ENCODE measurements at places on chromosomes 11 and 22. TPM values are rescaled to one million over a fixed set of nuclear protein-coding genes. Genes with fewer than 3 reads are reported as not detected.

The KCTD14 gene
- total RNA-seq: 0.66 TPM

The KDM4D gene
- 0.57 TPM for total RNA-seq

The FGF4 gene
- total RNA-seq: not detected

The MAPK8IP2 gene
- 0.06 TPM for total RNA-seq

The PATE4 gene
- not detected for total RNA-seq

The TRIM49 gene
- not detected for total RNA-seq

The SLC29A2 gene
- 4.7 TPM for total RNA-seq

The OR5AR1 gene
- total RNA-seq: not detected

The POU2AF3 gene
- total RNA-seq: 0.26 TPM

The GALNT18 gene
- 6.1 TPM for total RNA-seq

The P2RY6 gene
- total RNA-seq: not detected

The CRYBA4 gene
- total RNA-seq: not detected

The CNIH2 gene
- not detected for total RNA-seq

The APOL2 gene
- 17.7 TPM for total RNA-seq

The KRTAP5-9 gene
- not detected for total RNA-seq

The KCNJ11 gene
- total RNA-seq: 0.74 TPM

The SCUBE1 gene
- total RNA-seq: 5.3 TPM

The SERGEF gene
- 10.9 TPM for total RNA-seq

The PLEKHB1 gene
- total RNA-seq: 0.15 TPM

The ATP6V1E1 gene
- total RNA-seq: 112 TPM

The OR8G1 gene
- total RNA-seq: not detected

The APOL3 gene
- total RNA-seq: not detected

The SYT9 gene
- total RNA-seq: not detected

The GRIA4 gene
- not detected for total RNA-seq

The WNT11 gene
- total RNA-seq: not detected

The GAL3ST1 gene
- total RNA-seq: not detected

The OR51B2 gene
- not detected for total RNA-seq

The INS gene
- not detected for total RNA-seq

The OR8D1 gene
- not detected for total RNA-seq

The PDGFD gene
- 0.02 TPM for total RNA-seq

The LRRC75B gene
- total RNA-seq: 4.3 TPM

The OR8G5 gene
- total RNA-seq: not detected

The RBM4 gene
- total RNA-seq: 64.3 TPM

The TPBGL gene
- not detected for total RNA-seq

The SHISAL1 gene
- total RNA-seq: 9.8 TPM
